Stimulated activated CD4-positive, alpha-beta T cell treated with anti-CD3 and anti-CD28 coated beads, Interleukin-1b, Interleukin-23, amount 100 ng/mL, for 1 hour (primary cell): ENCODE measurements at places on chromosomes 3 and 15.

DNA sequence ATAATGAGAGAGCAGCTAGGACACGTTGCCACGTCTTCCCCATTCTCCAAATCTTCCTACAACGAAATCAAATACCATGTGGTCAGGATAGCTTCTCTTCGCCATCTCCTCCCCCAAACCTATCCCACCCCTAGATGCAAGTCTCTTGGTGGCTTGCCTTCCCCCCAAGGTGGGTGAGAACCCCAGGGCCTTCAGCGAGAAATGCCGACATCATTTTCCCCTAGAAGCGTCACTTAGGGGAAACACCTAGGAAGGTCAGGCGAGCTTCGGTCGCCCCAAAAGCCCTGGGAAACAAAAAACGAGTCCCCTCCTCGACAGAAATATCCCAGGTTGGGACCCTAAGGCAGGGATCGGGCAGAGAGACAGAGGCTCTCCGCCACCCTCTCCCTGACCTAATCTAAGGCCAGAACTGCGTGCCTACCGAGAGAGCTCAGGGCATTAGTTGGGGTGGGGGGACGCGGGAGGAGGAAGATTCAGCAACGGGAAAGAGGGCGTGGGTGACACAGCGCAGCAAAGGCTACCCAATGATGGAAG is 502 bp downstream of the DPH3 start:
- no peak for DNase-seq

GRCh38 chr3:70386043-70386442 is 73.6 kb upstream of the MDFIC2 start:
- no peak for DNase-seq

DNA sequence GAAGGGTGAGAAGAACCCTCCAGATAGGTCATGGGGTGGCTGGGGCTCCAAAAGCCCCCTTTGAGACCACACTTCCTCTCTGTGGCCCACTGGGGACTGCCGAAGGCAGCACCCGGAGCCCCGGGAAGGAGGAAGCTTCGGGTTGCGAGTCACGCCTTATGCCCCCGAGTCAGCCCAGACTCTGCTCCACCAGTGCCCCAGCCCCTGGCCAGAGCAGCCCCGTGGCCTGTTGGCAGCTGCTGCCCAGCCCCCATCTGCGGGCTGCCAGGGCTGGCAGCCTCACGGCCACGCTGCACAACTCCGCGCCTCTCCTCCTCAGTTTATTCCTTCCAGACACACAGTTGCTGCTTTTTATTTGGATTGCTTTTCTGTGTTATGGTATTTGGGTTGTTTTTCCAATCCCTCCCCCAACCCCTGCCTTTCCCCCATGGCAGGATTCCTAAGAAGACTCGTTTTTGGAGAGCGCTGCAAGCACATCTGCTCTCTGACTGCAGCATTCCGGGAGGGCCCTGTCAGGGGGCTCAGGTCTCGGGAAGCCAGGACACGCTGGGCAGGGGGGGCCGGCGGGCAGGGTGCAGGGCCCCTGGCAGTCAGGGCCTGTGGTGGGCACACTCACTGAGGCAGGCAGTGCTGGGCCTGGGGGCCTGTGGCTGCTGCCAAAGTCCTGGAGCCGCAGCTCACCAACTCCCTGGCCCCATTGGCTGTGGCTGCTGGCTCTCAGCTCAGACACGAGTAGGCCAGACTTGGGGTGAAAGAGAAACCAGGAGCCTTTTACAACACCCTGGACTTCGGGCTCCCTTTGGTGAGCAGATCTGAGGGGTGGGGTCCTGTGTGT is 20.2 kb downstream of the MAGEF1 start:
- DNase-seq, result no peak

GRCh38 chr15:57370929-57371328 is 5.4 kb upstream of the CGNL1 start:
- no peak for DNase-seq

GRCh38 chr3:72127844-72128243 is 342.9 kb upstream of the PROK2 start:
- DNase-seq, result no peak
